ENCODE measurements at places on chromosomes 7 and 10.

GRCh38 chr10:112395809-112396530, 22.1 kb downstream of the ACSL5 start:
- DNase-seq, result no peak

GRCh38 chr7:30897770-30898169, 13.9 kb upstream of the AQP1 start:
- no peak for DNase-seq

DNA sequence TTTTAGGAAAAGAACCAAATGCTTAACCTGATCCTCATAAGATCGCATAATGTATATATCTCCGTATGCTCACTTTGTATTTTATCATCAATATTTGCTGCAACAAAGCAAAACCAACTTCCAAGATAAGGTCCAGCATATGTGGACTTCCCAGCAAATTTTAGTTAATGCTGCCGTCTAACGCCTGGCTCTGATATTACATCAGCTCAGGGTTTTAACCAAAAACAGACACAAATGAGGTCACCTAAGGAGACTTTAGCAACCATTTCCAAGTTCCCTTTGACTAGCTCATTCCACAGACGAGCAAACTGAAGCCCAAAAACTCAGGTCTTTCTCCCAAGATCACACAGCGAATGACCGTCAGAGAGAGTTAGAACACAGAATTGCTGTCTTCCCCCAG, 59.4 kb upstream of the UCN3 start:
- no peak for DNase-seq

DNA sequence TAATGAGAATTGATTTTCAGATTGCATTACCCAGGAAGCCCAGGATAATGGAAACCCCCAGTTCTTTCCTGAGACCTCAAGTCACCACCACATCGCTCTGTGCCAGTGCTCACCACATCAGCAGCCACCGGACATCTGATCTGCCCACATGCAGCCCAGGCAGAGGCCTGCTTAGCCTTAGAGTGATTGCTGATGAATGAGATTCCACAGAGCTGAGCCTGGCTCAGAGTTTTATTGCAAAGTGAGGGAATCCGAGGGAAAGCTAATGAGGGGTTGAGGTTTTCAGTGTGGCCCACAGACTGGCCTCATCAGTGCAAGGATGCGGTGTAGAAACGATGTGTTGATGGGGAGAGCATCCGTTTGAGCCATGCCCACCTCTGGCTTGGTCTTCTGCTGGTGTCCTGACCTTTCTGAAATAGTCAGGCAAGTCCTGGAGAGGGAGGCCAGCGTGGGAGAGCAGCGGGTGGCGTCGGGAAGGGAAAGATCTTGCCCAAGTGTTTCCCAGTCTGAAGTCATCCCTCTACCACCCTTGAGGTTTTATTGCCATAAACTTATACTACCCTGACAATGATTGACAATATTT, 120.3 kb downstream of the ITIH5 start:
- DNase-seq, result peak; percentile 40

- no peak for DNase-seq
Observed at GRCh38 chr10:16792675-16793074, 24.5 kb downstream of the RSU1 start.
